GM23248 (cell line): ENCODE measurements at places on chromosomes 12 and 14. TPM values are rescaled to one million over a fixed set of nuclear protein-coding genes. Genes with fewer than 3 reads are reported as not detected.

DNA sequence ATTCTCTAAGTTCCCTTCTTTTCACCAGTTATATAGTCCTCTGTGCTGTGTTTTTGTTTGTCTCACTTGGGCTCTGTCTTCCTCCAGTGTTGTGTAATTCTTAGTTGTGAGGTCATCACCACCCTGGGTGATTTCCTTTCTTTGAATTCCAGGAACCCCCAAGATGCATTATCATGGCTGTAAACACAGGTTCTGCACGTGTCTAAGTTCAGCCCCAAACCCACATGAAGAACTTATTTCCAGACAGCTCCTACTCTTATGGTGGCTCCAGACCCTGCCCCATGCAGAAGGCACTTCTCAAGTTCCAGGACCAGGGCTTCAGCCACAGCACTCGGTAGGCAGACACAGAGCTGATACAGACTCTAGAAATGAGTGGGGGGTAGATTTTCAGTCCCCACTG is 560.5 kb downstream of the BCL11B start:
- no peak for DNase-seq

- DNase-seq, result no peak
Observed at GRCh38 chr14:82055515-82056115, 522.0 kb upstream of the SEL1L start.

Gene STK38L
- total RNA-seq, result 16.8 and 38.7 TPM in 2 replicates

Gene METAP2
- total RNA-seq, result 64.3 and 67.8 TPM in 2 replicates

- DNase-seq, result peak; percentile 69
Observed at GRCh38 chr12:120783197-120783596, 57.6 kb downstream of the ACADS start.

- no peak for DNase-seq
Observed at GRCh38 chr12:46692606-46693005, 133.2 kb downstream of the SLC38A4 start.

DNA sequence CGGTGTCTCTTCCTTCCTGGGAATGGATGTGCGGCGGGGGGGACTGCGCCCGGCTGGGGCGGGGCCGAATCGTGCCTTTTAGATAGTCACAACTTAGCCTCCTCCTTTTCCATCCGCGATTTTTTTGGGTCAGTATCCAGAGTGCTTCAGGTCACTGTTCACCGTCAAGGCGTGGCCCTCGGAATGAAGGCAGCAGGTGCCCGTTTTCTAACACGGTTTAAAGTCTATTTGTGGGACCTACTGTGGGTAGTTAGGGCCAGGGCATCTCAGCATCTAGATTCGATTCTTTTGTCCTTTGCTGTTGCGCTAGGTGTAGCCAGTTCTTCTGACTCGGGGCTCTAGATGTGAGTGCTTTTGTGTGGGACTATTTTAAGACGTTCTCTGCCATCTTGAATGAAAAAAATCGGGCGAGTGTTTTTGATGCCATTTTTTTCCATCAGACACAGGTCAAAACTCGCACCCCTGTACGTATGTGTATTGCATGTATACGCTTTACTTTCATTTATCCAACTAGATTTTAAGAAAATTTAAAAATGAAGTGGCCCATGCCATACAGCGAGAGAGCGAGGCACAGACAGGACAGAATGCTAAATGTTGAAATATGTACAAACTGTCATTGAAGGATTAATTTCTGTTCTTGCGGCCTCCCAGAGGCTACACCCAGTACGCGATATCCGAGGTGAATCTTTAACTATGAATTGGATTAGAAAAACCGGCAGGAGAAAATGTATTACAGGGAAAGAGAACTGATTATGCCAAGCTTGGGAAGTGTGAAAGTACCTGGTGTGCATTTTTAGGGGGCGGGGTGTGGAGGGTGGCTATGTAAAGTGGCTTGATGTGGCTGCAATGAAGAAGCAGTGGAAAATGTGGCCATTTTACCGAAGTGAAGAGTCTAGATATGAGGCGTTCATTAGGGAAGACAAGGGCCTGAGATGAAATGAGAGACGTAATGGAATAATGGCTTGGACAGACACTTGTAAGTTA is 835 bp downstream of the VEZT start:
- DNase-seq, result peak; percentile 86

Gene ASCL1
- not detected in 2 replicates for total RNA-seq

GRCh38 chr12:110062241-110062640 is 13.9 kb upstream of the C12orf76 start:
- no peak for DNase-seq

GRCh38 chr14:69328765-69329164 is 68.8 kb downstream of the GALNT16 start:
- DNase-seq, result no peak

DNA sequence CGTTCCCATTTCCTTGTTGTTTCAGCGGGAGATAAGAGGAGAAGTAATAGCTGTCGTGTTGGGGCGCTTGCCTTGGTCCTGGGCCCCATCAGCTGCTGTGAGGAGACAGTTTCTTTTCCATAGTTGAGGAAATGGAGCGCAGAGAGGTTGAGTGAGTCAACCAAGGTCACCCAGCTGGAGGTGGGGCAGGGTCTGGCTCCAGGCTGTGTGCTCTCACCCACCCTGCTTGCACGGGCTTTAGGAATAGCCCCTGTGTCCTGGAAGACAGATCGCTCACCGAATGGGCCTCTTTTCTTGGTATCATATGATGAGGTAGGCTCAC is 165.7 kb upstream of the RTL1 start:
- no peak for DNase-seq

Gene VRTN
- total RNA-seq, result not detected in 2 replicates

DNA sequence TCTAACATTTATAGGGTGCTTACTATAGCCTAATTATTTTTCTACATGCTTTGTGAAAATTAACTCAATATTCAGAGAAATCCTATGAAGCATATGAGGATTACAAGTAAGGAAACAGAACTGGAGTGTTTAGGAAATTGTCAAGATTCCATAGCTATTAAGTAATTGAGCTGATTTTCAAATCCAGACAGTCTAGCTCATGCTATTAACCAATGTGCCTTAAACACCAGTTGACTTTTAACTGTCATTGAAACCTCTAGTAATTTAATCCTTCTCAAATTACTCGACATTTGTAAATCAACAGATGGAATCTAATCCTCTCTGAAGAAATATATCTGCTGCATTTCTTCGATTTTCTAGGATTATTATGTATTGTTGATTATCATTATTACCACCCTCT is 488.9 kb downstream of the MDGA2 start:
- DNase-seq, result peak; percentile 31

- DNase-seq, result no peak
Observed at GRCh38 chr12:77560714-77561113, 270.0 kb upstream of the NAV3 start.

Gene SLC39A2
- not detected in 2 replicates for total RNA-seq

- no peak for DNase-seq
Observed at GRCh38 chr14:54086767-54087166, 130.1 kb upstream of the BMP4 start.

Gene CLEC1B
- total RNA-seq, result not detected in 2 replicates

Gene KCNC2
- not detected in 2 replicates for total RNA-seq

DNA sequence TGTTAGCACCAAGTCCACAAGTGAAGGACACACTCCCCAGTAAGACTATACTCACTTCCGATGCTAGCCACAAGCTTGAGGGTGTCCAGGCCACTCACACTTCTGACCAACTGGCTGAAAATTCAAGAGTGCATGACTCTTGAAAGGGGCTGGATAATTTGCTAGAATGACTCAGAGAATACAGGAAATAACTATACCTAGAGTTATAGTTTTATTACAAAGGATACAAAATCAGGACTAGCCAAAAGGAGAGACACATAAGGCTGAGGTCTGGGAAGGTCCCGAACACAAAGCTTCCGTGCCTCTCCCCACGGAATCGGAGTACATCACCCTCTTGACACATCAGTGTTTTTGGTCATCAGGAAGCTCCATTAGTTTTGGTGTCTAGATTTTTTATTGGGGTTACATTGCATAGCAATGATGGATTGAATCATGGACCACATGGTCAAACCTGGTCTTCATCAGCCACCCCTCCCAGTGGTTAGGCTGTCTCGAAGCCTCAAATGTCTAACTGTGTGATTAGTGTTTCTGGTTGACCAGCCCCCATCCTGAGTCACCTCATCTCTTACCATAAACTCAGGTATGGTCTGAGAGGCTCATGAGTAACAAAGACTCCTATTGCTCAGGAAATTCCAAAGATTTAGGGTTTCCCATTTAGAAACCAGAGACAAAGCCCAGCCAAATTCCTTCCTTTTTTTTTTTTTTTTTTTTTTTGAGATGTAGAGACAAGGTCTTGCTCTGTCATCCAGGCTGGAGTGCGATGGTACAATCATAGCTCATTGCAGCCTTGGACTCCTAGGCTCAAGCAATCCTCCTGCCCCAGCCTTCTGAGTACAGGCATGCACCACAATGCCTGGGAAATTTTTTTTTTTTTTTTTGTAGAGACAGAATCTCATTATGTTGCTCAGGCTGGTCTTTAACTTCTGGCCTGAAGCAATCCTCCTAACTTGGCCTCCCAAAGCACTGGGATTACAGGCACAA is 472.0 kb upstream of the TBX3 start:
- peak; percentile 95 for DNase-seq

DNA sequence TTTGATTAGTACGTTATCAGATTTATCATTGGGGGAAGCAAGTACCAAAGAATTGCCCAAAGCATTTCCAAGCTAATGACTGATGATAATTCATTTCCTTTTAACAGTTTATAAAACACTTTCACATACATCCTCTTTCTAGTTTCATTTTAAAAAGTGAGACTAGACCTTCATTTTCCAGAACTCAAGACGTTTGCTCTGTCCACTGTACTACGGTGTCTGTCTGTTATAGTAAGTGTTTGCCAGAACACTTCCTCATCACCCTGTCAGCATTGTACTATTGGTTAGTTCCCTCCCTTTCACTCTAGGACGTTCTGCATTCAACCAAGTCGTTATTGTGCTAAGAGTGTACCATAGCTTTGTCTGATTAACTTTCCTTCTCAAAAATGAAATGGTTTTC is 81.7 kb upstream of the TMEM263 start:
- DNase-seq, result no peak

DNA sequence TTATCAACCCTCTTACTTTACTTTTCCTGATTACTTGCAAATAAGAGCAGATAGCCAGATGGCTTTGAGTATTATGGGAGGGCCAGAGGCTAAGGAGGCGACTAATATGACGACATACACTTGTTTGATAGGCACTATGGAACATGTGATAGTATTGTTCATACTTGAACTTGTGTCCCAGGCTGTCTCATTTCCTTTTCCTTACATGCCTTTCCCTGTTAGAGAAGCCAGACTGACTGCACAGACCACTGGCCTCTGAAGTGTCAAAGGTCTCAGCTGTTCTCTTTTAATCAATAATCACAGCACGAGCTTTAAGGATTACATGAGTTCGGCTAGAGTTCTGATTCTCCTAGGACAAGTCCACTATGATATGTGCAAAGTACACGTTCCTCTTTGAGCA is 326.0 kb downstream of the PRKD1 start:
- peak; percentile 4 for DNase-seq

Gene NRXN3
- 0.11 TPM in 1 of 2 replicates, not detected in the other for total RNA-seq

GRCh38 chr12:87320724-87321123 is 708.5 kb downstream of the C12orf50 start:
- DNase-seq, result peak; percentile 9

DNA sequence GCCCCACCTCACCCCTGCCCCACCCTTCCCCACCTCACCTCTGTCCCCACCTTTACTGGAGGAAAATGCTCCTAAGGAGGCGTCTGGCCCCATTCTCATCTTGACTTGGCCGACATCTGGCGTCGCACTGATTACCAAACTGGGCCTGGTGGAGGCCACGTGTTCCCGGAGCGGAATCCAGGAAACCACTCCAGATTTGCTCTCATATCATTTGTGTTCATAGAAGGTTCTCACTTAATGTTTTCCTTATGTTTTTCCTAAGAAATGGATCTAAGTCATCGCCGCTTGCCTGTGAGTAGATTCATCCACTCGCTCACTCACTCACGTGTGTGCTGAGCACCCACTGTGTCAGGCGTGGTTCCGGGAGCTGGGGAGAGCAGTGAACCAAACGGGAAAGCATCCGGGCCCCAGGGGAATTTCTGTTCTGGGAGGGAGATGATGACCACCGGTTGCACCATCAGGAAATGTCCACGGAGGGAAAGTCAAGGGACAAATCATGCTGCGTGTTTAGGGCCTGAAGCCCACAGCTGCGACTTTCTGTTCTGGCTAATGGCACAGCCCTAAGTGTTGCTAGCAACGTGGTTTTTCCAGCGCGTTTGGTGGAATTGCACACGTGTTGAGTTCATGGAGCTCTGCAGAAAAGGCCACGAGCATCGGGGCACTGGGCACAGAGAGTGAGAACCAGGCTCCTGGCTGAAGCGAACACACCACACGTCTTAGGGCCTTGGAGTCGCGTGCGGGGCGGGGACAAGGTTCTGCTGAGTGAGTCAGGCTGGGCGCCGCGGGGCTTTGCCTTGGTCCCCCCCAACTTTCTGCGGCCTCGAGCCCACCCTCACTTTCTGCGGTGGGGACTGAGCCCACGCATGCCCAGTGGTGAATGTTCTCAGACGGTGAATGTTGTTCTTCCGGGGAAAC is 57.7 kb downstream of the ADGRD1 start:
- peak; percentile 65 for DNase-seq

DNA sequence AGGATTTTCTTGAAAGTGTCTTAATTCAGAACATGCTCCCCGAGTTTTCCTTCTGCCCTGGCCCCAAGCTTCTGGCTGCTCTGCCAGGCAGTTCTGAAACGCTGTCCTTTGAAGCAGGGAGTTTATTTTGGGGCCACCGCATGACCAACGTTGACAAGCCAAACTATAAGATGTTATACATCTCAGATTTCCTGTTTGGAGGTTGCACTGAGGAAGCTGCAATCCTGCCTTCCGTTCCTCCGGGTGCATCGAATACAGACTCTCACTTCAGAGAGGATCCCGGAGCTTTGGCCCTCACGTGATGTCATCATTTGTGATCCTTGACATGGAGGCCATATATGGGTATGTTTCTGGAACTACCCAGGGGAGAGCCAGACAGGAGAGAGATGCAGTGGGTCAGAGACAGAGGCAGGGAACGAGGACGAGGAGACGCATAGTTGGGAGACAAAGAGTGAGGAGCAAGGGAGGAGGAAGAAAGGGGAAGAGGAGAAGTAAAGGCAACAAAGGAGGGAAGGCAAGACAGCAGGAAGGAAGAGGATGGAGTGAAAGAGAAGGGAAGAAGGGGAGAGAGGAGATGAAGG is at the start of gene ASB2:
ASB2 (minus strand) TSS at position 94 of the 581 bp plus-strand sequence. CDS start 12,031 bp downstream, outside the sequence.
- no peak for DNase-seq
